MCF 10A (cell line): ENCODE measurements at places on chromosomes 2 and 18.

- DNase-seq, result peak; percentile 98
Observed at GRCh38 chr18:37299471-37300304, 265.9 kb downstream of the CELF4 start.

- no peak for DNase-seq
Observed at GRCh38 chr2:118124288-118124891, 36.1 kb downstream of the INSIG2 start.

GRCh38 chr2:232636788-232637420 lies 3.5 kb downstream of the EFHD1 start:
- DNase-seq, result no peak

GRCh38 chr18:48446582-48447225 lies 37.5 kb upstream of the ZBTB7C start:
- DNase-seq, result peak; percentile 72

DNA sequence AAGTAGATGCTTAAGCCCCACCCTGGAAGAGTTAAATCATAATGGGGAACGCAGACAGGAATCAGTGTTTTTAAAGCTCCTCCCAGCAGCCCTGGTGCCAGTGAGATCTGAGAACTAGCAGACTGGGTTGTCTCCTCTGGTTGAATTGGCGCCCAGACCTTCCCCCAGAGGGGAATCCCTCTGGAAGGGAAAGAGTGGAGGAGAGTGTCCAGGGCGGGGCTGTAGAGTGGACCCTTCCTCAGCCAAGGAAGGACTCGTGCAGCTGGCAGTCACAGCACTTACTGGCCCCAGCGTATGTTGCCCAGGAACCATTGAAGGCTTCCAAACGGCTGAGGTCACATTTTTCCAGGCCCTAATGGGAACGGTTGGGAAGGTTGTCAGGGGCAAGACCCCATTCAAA lies 62.5 kb downstream of the TGOLN2 start:
- no peak for DNase-seq

DNA sequence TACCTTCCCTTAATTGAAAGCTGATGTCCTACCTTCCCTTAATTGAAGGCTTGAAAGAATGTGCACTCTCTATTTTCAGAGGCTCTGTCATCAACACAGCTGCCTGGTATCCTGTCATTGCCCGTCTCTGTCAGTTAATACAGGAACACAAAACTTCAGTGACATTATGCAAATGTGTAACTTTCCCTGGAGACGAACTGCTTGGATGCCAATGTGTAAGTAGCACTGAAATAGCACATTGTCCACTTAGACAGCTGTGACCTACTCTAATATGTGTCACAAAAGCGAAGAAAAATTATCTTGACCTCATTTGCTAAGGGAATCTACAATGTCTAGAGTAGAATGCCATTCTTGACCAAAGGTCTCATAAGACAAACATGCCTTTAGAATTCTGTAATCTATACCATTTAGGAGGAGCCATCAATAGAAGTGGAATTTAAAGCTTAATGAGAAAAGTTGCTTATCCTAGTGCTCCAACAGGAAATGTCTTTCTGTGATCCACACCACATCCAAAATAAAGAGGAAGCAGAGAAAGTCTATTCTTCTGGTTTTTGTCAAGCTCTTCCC lies 138.1 kb downstream of the BARD1 start:
- DNase-seq, result no peak

GRCh38 chr2:37232131-37232933 lies 874 bp downstream of the NDUFAF7 start:
- DNase-seq, result peak; percentile 30

- no peak for DNase-seq
Observed at GRCh38 chr2:201208563-201209252, 25.8 kb downstream of the CASP10 start.

DNA sequence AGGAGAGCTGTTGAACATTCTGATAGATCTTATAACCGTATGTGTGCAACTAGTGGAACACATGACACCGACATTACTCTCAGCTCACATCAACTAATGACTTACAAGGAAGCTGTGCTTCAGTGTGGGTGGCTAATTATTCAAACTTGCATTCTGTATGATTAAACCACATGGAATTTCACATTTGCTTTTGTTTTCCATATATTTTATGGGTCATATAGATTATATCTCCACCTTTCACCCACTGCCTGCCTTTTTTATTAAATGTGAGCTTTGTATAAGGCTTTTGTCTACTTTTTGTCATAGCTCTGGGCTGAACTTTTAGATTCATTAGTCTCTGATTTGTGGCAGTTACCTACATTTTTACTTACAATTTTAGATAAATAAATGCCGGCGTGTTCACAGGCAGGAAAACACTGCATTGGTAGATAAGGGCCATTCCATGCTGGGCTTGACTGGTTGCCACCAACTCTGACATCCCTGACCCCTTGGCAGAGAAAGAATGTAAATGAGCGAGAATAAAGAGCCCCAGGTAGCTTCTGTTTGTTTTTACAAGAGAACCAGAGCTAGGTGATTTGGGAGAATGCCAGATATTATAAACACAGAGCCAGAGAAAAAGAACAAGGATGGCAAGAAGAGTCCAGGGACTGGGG lies 35.7 kb downstream of the LYPD6 start:
- DNase-seq, result peak; percentile 64

DNA sequence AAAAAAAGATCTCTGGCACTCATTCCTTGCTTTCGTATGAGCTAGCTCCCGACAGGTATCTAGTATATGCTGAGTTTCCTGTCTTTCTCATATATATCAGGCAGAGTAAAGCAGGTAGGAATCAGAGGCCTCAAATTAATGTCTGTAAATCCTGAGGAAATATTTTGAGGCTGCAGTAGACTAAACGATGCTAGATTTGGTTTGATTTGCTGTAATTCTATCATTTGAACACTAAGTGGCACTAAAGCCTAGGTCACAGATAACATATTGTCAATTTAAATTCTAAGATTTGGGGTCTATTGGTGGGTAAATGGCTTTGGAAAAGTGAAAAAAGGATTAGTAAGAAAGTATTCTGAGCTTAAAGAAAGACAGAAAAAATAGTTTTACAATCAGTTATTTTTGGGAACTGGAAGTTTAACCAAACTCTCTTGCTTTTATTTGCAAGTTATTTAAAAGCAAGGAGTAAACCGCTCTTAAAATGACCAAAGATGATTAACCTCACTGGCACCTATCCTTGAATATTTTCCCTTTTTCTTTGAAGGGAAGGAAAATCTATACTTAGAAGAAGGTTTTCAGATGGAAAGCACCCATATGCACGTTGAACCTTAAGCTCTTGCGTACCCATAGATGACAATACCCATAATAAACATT lies 37.6 kb upstream of the SLC4A10 start:
- DNase-seq, result peak; percentile 35

DNA sequence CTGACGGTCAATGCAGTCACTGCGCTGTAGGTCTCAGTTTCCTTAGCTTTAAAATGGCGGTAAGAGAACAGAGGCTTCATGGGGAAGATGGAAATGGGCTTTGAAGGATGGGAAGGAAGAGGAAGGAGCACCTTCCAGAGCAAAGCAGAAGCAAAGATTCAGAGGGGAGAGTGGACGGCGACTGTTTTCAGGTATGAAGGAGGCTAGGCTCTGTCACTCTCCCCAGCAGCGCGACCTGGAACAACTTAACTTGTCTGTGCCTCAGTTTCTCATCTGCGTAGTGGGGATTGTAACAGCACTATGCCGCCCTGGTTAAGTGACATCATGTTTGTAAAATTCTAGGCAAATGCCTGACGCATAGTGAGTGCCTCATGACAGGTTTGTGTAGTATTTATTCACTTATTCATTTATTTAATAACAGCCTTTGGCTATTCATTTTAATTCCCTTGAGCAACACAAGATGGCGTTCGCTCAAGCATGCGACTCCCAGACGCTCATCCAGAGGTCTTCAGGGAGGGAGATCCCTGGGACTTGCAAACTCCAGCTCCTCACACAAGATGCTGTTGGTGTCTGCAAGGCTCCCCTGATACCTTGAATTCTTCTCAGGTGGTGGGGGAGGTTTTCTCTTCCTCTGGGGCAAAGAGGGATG lies 336.3 kb downstream of the DYSF start:
- DNase-seq, result peak; percentile 20

DNA sequence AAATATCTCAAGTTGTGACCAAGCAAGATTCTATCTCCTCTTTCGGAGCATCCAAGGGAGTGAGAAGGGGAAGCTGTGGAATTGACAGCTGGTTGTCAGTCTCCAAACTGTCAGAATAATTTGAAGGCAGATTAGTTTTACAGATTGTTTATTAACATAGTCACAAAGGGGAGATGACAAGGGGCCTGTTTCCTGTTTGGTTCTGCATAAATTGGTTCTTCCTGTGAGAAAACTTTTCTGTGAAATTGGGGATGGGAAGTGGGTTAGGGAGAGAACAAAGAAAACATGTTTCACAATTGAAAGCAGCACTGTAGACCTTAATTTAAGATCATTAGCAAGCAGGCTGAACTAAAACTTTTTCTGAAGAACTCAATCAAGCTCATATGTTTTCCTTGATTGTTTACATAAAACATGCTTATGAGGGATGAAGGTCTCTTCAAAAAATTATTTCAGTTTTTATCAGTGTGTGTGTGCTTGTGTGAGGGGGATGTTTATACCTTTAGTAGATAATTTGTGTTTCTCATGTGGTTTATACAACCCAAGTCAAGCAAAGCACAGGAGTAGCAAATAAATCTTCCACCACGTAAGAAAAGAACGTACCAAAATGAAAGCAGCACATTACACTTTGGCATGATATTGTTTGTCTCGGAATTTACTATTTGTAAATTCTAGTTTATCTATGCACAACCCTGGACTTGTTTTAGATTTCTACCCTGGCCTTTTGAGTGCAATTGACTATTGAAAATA lies 604.9 kb upstream of the CDH2 start:
- no peak for DNase-seq

GRCh38 chr2:53422979-53423378 lies 344.6 kb upstream of the CHAC2 start:
- DNase-seq, result peak; percentile 65

DNA sequence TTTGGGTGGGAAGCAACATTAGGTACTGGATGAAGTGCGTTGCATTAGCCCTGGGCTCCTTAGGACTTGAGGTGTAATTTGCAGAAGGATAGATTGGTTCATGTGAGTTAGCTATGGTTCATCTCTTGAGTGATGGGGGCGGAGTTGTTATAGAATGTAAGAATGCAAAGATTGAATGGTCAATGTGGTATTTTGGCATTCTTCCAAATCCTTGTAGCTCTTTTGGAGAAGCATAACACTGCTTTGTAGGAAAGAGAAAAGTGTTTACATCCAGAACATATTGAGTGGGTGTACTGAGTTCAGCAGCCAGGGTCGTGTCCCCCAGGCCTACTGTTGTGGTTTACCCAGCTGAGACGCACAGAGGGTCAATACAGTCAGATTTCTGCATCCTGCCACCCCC lies 173.5 kb downstream of the FMNL2 start:
- DNase-seq, result peak; percentile 66

- peak; percentile 56 for DNase-seq
Observed at GRCh38 chr2:202278944-202279343, 13.4 kb downstream of the NOP58 start.

GRCh38 chr2:145841973-145842372 lies 1322.1 kb upstream of the ZEB2 start:
- peak; percentile 24 for DNase-seq

DNA sequence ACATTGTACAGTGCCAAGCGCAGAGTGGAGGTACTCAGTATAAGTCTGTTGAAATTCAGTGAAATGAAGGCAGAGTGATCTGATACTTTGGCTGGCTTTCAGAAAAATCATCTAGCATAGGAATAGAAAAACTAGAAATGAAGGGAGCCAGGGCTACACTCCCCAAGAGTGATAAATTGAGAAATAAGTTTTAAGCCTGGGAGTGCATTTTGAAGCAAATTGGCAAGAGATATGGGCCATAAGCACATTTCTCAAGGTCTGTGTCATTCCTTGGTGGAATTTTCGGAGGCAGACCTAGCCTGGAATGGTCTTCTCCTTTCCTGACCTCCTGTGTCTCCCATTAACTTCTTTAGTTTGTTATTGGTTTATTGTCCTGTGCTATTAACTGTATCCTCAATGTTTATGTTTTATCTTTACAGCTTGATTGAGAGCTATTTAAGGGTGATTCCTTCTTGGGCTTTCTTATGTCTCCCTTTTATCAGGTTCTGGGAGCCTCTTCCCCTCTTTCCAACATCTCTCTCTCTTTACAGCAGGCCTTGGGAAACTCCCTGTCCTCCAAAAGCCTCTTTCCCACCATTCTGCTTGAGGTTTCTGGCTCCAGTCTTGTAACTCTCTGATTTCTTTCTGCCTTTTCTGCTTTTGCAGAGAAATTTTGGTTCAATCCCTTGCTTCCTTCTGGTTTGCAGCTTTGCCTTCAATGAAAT lies 649.5 kb downstream of the SLC4A3 start:
- DNase-seq, result peak; percentile 31

DNA sequence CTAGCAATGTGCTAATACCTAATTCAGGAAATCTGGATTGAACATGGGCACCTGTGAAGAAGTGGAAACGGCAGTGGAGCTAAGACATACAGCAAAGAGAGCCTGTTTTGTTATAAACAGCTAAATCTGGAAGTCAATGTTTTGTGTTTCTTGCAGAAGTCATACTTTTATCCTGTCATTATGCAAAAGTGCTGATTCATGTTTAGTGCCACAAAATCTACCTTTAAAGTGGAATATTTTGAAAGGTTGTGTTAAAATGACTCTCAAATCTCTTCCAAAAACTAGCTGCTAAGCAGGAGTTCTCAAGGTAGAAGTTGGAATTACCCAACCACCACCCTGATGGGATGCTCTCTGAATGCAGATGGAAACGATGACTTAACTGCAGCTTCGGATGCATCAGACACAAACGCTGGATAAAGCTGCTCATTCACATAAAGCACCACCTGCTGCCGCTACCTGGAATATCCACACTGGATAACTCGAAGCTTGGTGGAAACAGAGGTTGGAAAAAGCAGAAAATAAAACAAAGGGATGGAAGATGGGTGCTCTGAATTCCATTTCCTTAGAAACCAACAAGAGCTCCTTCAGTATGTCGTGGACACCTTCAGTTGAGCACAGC lies 132.6 kb upstream of the ZNF236 start:
- peak; percentile 22 for DNase-seq

DNA sequence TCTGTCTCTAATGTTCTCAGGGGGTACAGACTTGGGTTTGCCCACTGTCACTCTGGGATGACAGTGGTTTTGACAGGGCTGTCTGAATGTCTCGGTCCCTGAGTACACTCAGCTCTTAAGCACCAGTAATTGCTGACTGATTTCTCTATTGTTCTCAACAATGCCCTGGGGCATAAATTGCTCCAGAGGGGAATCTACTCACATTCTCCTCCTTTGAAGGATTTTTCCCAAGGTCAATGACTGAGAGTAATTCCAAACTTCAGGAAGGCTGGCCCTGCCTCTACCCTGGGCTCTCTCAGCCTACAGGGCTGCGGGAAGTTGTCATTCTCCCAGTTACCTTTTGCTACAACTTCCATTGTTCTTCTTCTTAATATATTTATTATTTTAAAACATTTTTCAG lies 36.5 kb downstream of the MC2R start:
- DNase-seq, result peak; percentile 33

- DNase-seq, result no peak
Observed at GRCh38 chr2:241325257-241325656, 9.5 kb downstream of the SEPTIN2 start.
